SW 1271 (cell line): ENCODE measurements at places on chromosomes 12 and 14.

- DNase-seq: no peak
These were observed 200.5 kb upstream of the GRIP1 start for GRCh38 chr12:66879409-66879808.

- no peak for DNase-seq
These were observed 27.7 kb downstream of the KRT18 start for GRCh38 chr12:52976574-52977071.

- no peak for DNase-seq
These were observed 23.9 kb downstream of the SERPINA10 start for GRCh38 chr14:94269156-94269555.

DNA sequence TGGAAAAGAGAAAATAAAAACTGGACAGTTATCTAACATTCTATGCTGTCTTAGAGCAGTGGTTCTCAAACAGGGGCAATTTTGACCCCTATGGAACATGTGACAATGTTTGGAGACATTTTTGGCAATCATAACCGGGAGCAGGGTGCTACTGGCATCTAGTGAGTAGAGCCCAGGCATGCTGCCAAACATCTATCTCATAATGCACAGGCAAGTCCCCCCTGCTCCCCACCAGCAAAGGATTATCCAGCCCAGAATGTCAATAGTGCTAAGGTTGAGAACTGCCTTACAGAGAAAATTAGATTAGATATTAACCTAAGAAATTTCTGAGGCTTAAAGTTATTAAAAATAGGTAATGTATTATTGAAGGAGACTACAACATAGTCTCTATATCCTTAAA, 22.9 kb upstream of the CATSPERB start:
- no peak for DNase-seq

GRCh38 chr12:32265951-32266350, 133.4 kb upstream of the FGD4 start:
- DNase-seq: no peak

- no peak for DNase-seq
These were observed 224.5 kb upstream of the FOXG1 start for GRCh38 chr14:28542040-28542439.

GRCh38 chr14:74326369-74327152, 21.7 kb upstream of the VRTN start:
- DNase-seq: no peak
